ENCODE measurements at places on chromosomes 16 and 17. TPM values are rescaled to one million over a fixed set of nuclear protein-coding genes. Genes with fewer than 3 reads are reported as not detected.

GRCh38 chr17:39599665-39600231 is 8.0 kb downstream of the NEUROD2 start:
- no peak for DNase-seq

The ATAD5 gene
- polyA plus RNA-seq = 2.3 TPM

DNA sequence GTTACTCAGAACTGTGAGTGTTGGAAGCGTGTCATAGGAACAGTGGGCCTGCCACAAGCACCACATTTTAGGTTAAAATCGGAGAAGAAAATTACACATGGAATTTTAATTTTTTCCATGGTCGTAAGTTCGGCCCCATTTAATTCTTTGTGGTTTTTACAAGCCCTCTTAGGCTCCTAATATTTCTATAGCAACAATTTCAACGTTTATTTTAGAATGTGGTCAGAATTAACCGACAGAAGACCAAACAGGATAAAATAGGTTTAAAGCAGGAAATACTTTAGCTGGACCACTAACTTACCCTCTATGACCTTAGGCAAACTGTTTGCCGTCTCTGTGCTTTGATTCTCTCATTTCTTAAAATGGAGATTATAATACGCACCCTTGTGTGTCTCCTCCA is 69.9 kb downstream of the FTO start:
- no peak for DNase-seq

GRCh38 chr16:76293980-76294379 is 16.8 kb downstream of the CNTNAP4 start:
- DNase-seq = no peak

- no peak for DNase-seq
Observed at GRCh38 chr16:2924901-2925755, 13.4 kb downstream of the FLYWCH1 start.
